AG04450 (cell line): ENCODE measurements at places on chromosomes 1 and 21.

DNA sequence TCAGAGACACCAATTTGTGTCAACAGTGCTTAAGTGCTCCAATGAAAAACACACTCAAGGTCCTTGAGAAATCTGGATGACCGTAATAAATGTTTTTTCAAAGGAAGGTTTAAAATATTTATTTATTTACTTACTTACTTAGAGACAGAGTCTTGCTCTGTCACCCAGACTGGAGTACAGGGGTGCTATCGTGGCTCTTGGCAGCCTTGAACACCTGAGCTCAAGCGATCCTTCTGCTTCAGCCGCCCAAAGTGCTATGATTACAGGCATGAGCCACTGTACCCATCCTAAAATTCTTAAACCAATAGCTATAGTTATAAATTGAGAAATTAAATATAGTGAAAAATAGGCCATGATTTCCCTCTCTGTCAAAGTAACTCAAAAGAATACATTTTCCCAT, 17.3 kb upstream of the ERICH3 start:
- no peak for DNase-seq

GRCh38 chr1:221805121-221805520, 63.2 kb upstream of the DUSP10 start:
- no peak for DNase-seq

DNA sequence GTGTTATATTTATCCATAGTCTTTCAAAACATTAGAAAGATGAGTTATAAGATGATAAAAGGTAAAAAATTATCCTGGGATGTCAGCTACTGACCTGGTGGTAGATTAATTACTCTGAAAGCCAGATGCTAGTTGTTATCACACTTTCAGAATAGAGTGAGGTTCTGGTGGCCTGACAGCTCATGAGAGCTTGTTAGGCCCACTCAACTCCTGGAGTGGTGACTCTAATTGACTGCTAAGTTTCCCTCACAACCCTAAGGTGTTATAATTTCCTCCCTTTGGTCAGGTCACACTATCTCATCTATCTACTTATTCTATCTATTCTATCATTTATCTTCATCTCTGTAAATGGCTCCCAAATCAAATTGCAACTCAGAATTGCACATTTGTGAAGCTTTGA, 90.1 kb downstream of the ZNF648 start:
- no peak for DNase-seq

GRCh38 chr21:20946701-20947100, 51.5 kb upstream of the NCAM2 start:
- no peak for DNase-seq

- no peak for DNase-seq
These were observed 32.1 kb downstream of the KDM1A start for GRCh38 chr1:23051290-23051909.

- DNase-seq, result no peak
These were observed 41.1 kb downstream of the GLIS1 start for GRCh38 chr1:53697721-53698383.

DNA sequence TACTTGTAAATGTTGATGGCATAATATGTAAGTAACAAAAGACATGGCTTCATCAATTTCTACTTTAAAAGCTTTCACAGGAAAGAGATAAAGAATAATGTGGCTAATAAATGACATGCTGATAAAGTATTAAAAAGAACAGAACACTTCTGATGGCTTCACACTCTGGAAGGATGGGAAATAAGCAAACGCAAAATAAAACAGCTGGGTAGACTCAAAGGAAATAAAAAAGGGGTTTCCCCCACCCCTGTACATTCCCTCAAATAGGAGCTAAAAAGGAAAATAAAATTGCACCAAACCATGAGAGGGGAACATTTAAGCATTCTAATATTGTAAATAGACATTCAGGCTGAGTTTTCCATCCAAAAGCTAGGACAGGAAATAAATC, 27.0 kb upstream of the DYRK1A start:
- no peak for DNase-seq

DNA sequence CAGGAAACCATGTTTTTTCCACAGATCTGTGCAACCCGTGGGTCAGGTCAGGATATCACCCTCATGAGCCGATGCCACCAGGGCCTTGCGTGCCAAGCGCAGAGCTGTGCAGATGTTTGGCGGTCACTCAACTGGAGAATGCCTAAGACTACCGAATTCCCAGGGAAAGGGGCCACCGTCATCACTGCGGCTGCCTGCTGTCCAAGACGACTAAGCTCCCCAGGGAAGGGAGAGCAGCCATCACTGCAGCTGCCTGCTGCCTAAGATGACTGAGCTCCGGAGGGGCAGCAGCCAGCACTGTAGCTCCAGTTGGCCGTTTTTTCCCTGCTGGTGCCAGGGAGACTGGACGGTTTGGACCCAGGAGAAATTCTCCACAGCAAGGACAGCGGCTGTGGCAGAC, 31.1 kb downstream of the AKT3 start:
- no peak for DNase-seq

- no peak for DNase-seq
These were observed 4.1 kb downstream of the C1orf74 start for GRCh38 chr1:209780268-209780667.

- no peak for DNase-seq
These were observed 53.9 kb downstream of the CASQ2 start for GRCh38 chr1:115714572-115715141.

GRCh38 chr1:38475624-38476005, 384.0 kb downstream of the RRAGC start:
- DNase-seq, result no peak

DNA sequence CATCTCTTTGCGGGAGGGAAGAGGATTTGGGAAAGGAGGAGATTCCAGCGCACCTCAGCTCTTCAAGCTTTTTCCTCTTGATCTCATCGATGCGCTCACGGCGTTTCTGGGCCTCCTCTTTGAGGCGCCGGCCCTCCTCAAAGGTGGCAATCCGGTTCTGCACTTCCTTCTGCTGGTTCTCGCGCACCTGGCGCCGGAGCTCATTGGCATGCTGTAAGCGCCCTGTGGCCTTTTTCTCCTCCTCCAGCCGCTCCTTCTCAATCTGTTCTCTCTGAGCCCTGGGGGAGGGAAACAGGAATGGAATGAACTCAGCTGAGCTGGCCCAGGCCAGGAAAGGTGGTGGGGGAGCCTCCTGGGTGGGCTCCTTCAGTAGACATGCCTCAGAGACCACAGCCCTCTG, 10.4 kb upstream of the VSIG8 start:
- no peak for DNase-seq

DNA sequence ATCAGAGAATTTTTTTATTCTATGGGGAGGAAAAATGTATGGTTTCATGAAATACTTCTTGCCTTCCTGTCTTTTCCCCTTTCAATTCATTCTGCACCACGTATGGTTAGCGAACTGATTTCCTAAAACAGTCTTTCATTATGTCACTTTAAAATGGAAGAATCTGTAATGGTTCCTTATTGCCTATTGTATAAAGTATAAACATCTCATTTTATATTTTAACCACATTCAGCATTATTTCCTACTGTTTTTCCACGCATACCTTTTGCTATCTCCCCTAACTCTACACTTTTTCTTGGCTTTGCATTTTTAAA, 232.3 kb upstream of the B3GALT2 start:
- DNase-seq, result no peak

GRCh38 chr1:226827968-226828513, 42.4 kb upstream of the PSEN2 start:
- peak; percentile 85 for DNase-seq

- no peak for DNase-seq
These were observed 36.7 kb upstream of the APOBEC4 start for GRCh38 chr1:183689762-183690204.

- DNase-seq, result no peak
These were observed 136.1 kb downstream of the SIPA1L2 start for GRCh38 chr1:232493869-232494268.
